Activated T-cell treated with anti-CD3 and anti-CD28 coated beads for 1 hour (primary cell): ENCODE measurements at places on chromosomes 16 and 17.
A peak's percentile ranks its signal among the peaks of the same experiment; 100 is the strongest.

DNA sequence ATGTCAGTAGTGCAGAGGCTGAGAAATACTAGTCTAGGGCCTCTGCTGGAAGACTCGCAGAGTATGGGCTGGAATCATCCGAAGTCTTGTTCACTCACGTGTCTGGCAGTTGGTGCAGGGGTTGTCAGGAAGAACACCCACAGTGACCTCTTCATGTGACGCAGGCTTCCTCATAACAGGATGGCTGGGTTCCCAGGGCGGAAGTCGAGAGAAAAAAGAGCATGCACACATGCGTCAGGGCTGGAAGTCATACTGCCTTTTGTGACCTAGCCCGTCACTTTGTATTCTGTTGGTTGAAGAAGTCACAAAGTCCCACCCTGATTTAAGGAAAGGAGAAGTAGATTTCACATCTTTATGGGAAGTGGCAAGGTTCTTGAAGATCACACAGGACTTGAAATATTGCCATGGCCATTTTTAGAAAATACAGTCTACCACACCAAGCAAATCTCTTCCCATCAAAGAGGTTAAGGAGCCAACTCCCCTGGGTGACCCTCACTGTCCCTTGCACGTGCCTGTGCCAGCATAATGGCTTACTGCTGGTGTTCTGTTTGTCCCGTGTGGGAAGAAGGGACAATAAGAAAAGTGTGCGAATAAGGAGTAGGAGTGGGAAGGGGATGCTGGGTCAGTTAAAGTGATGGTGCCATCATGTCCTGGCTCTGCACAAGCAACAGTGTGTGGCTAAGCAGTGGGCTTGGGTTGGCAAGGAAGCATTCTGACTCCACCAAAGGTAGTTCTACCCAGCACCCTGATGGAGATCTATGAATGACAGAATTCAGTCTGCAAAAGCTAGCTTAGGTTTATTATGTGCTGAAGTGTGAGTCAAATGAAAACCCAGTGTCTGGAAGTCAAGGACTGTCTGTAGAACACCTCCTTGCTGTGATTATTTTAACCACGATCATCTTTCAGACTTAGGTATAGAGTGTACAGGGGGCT, 28.1 kb downstream of the HEATR3 start:
- DNase-seq, result no peak

DNA sequence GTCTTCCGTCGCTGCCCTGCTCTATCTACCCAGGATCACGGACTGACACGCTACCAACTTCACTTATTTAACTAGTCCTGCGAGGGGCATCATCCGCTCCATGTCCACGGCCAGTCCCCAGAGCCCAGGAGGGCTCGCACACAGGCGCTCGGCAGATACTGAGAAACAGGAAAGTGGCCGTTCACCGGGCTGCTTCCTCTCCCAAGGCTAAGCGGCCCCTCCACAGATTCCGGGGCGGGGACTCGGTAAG, 388 bp downstream of the OXLD1 start:
- no peak for DNase-seq

DNA sequence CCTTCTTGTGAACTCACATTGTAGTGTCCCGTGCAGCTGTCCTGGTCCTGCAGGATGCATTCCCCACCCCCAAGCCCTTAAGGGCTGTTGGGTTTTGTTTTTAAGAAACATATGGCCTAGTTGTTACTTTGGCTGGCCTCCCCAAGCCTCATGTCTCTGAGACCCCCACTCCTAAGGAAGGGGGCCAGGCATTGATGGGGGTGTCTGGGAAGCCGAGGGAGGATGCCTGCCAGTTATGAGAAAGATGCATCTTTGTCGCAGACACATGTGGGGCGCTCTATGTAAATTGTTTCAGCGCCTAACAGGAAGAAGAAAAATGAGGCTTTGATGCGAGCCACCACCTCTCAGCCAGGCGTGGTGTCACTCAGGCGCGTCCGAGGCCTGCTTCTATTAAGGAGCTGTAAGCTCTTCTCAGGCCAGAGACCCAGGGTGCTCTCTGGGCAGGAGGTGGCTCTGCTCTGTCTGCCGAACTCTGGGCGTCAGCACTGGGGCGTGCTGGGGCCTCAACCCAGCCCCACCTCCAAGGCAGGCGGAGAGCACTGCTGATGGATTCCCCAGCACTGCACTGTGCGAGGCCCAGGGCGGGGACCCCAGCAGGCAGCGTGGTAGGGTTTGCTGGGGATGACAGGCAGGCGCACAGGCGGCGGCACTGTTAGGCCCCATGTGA, 70.6 kb downstream of the SREBF1 start:
- no peak for DNase-seq

- DNase-seq, result peak; percentile 52
These were observed 7.4 kb downstream of the PRCD start for GRCh38 chr17:76547183-76547641.

- DNase-seq, result no peak
These were observed 24.8 kb downstream of the MYO18A start for GRCh38 chr17:29155227-29155965.

DNA sequence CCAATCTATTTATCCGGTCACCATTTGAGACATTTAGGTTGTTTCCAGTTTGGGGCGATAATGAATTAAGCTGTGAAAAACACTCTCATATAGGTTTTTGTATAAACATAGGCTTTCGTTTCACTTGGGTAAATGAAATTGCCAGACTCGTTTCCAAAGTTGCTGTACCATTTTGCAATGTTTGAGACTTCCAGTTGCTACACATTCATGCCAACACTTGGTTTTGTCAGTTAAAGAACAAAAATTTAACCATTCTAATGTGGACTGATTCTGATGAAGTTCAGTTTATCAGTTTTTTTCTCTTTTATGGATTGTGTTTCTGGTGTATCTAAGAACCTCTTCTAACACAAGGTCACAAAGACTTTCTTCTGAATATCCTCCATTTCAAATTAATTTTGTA, 52.4 kb downstream of the YPEL2 start:
- no peak for DNase-seq

DNA sequence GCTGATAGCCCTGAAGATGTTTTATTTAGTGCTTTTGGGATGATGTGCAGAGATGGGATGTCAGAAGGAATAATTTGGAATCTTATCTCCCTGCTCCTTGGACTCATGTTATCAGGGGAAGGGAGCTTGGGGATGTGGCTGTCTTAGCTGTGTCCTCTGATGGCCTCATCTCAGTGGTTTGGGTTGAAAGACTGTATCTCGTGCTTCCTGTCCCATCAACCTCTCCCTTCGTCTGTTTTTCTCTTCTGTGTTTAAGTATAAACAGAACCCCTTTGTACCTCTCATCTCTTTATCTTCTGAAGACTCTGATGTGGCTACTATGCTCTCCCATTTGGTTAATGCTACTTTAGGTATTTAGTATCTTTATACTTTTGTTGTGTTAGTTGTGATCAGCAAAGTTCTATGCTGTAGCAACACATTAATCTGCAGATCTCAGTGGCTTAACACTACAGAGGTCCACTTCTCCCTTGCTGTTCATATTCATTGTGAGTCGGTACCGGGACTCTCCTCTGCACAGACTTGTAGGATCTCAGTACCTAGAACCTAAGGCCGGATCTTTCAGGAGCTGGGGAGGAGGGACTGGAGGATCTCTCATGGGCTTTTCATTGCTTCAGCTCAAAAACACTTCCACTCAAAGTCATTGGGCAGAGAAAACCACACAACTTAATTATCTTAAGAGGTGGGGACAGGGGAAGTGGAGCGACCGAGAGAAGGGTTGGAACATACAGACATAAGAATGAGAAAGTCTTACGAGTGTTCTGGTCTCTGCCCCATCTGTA, 28.8 kb downstream of the PRKCA start:
- no peak for DNase-seq

DNA sequence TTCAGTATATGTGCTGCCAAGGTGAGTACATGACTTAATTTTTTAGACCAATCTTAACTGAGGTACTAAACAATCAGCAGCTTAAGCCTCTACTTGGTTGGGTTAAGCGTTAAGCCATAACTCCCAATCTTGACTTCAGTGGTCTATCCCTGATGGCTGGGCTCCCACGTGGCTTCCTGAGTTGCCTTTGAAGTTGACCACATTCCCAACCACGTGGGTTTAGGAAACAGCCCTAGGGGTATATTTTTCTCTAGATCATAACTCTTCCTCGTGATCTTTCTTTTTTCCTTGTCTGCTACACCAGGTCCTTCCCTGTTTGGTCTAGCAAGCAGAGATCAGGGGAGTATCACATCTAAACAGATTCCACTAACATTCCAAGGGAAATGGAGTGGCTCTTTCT, 20.1 kb upstream of the PIRT start:
- no peak for DNase-seq

- DNase-seq, result no peak
These were observed 21.5 kb downstream of the EPOP start for GRCh38 chr17:38653230-38653629.

DNA sequence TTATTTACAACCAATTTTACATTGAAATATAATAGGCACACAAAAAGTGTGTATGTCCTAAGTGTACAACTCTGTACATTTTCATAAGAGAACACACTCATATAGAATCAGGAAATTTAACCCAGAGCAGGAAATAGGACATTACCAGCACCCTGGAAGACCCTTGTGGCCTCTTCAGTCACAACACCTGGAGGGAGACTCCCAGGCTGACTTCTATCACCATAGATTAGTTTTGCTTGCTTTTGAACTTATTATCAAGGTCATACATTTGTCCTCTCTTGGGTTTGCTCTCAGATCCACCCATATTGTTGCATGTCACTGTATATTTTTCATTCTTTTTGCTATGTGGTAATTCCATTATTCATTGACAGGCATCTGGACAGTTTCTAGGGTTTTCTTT, 5.8 kb downstream of the RIPOR1 start:
- no peak for DNase-seq

GRCh38 chr16:3654249-3654991, at the start of gene DNASE1:
Gene DNASE1 (plus strand): TSS chr16:3654691. CDS start chr16:3655374, 683 bp downstream.
- peak; percentile 35 for DNase-seq

DNA sequence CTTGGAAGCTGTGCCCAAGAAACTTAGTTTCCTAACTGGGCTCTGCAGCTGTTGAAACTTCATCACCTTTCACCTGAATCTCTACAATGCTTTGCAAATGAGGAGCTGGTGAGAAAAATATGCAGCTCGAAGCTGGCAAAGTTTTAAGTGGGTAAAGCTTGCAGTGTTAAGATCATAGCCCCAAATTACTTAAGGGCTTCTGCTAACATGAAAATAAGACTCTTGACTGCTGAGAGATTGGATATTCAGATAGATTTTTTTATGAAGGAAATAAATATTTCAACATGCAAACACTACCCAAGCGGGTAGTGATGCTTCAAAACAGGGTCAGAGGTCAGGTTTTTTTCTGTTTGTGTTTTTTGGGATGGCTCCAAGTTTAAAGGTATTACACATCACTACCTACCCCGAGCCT, 278.7 kb downstream of the FTO start:
- no peak for DNase-seq

DNA sequence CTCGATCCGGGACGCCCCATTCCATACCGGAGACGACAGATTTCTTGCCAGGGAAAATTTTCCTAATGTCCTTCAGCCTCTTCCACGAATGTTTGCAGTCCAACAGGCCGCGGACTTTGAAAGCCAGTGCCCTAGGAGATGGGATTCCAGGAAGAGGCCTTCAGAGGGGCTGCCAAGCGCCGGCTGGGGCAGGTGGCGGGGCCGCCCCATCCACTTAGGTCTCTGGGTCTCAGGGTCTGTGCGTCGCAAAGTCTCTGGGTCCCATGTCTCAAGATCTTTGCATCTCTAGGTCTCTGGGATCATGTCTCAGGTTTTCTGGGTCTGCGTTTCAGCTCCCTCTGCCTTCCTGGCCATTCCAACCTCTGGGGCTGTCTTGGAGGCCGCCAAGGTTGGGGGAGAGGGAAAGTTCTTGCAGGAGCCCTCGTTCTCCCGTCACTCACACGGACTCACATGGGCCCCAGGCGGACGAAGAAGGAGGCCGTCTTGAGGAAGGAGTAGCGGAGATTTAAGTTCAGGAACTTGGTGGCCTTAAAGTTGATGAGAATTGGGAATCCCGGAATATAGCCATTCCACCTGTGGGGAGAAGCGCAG, 7.2 kb downstream of the ALOX12B start:
- DNase-seq, result no peak

- DNase-seq, result no peak
These were observed 269.5 kb downstream of the MAP2K4 start for GRCh38 chr17:12290207-12290606.

GRCh38 chr17:17570140-17570797, 21.2 kb downstream of the PEMT start:
- no peak for DNase-seq

- DNase-seq, result no peak
These were observed 56.1 kb upstream of the MED13 start for GRCh38 chr17:62121025-62121730.

DNA sequence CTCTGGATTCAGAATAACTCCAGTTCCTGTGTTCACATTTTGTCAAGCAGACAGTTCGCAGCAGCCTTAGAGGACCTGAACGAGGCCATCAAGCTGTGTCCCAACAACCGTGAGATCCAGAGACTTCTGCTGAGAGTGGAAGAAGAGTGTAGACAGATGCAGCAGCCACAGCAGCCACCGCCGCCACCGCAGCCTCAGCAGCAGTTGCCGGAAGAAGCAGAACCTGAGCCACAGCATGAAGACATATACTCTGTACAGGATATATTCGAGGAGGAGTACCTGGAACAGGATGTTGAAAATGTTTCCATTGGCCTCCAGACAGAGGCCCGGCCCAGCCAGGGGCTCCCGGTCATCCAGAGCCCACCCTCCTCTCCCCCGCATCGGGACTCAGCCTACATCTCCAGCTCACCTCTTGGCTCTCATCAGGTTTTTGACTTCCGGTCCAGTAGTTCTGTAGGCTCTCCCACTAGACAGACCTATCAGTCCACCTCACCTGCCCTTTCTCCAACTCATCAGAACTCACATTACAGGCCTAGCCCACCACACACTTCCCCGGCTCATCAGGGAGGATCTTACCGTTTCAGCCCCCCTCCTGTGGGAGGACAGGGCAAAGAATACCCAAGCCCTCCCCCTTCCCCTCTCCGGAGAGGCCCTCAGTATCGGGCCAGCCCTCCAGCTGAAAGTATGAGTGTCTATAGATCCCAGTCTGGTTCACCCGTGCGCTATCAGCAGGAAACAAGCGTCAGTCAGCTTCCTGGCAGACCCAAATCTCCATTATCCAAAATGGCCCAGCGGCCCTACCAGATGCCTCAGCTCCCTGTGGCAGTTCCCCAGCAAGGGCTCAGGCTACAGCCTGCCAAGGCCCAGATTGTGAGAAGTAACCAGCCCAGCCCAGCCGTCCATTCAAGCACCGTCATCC, 25.9 kb downstream of the CYB561 start:
- no peak for DNase-seq

DNA sequence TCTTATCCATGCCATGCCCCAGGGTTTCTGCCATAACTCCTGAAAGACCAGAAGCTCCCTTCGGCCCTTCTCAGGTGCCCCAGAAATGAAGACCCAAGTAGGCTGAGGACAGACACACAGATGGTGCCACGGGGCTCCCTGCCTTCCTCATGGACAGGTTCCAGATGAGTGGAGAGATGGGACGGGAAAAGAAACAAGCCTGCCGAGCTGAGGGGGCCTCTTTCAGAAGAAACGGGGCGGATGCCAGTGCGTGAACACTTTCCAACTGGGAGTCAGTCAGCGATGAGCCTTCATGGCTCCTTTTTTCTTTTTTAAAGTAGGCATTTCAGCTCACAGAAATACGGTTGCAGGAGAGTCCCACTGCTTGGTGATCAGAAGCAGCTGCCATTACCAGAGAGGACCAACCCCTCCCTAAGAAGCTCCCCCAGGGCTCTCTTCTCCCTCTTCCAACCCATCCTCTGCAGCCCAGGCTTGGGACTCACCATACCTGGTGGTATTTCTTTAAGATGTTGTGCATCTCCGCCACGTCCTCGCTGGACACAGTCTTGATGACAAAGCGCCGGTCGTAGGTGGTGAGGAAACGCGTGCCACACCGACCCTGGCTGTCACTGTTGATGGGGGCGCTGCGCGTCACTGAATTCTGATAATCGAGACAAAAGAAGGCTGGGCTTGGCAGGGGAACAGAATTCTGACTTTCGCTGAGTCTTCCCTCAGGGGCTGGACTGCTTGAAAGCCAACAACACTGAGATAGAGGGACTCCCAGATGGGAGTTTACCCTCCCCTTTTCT, 19.2 kb downstream of the PIP4K2B start:
- no peak for DNase-seq
